ENCODE measurements at places on chromosomes 13 and 19. TPM values are rescaled to one million over a fixed set of nuclear protein-coding genes. Genes with fewer than 3 reads are reported as not detected.

Gene CEACAM3
- total RNA-seq: not detected

Gene EFNA2
- total RNA-seq: 43.6 TPM

Gene HNRNPUL1
- total RNA-seq: 294 TPM

Gene DKKL1
- total RNA-seq: 0.53 TPM

Gene RASGRP4
- not detected for total RNA-seq

Gene ZNF560
- total RNA-seq: not detected

Gene CYP4F8
- not detected for total RNA-seq

Gene ZNF439
- not detected for total RNA-seq

Gene VSTM1
- total RNA-seq: not detected

Gene ZIK1
- not detected for total RNA-seq

Gene NLRP5
- not detected for total RNA-seq

Gene ADGRE3
- total RNA-seq: not detected

Gene ZNF211
- total RNA-seq: 8.1 TPM

Gene QPCTL
- 34.7 TPM for total RNA-seq

Gene NXNL1
- not detected for total RNA-seq

Gene FFAR1
- total RNA-seq: not detected

Gene CDX2
- 4.1 TPM for total RNA-seq

Gene SIGLEC7
- not detected for total RNA-seq

Gene F10
- total RNA-seq: 0.05 TPM

Gene ONECUT3
- total RNA-seq: not detected

Gene LCP1
- not detected for total RNA-seq

Gene PEPD
- 66.1 TPM for total RNA-seq

Gene ZNF426
- 1.4 TPM for total RNA-seq

Gene SYCN
- not detected for total RNA-seq

Gene SHKBP1
- total RNA-seq: 128 TPM

Gene ZIC2
- total RNA-seq: 0.16 TPM

Gene IFNL1
- total RNA-seq: not detected

Gene POU2F2
- total RNA-seq: 0.44 TPM

Gene NCR1
- total RNA-seq: not detected

Gene ZNF418
- total RNA-seq: not detected

Gene KCNRG
- total RNA-seq: not detected

Gene KRTDAP
- not detected for total RNA-seq

Gene NLRP9
- total RNA-seq: not detected

Gene SERTAD1
- total RNA-seq: 32.1 TPM

Gene SHANK1
- total RNA-seq: not detected

Gene SLITRK5
- total RNA-seq: not detected

Gene SCGB2B2
- total RNA-seq: not detected

Gene ZNF296
- 1.5 TPM for total RNA-seq

Gene IL11
- total RNA-seq: 0.31 TPM

Gene TMEM190
- total RNA-seq: not detected

Gene ZNF576
- total RNA-seq: 41.8 TPM

Gene ZSCAN4
- not detected for total RNA-seq

Gene TMEM255B
- total RNA-seq: 1.6 TPM

Gene KLK14
- total RNA-seq: not detected

Gene ANGPTL8
- not detected for total RNA-seq
